Stimulated activated CD4-positive, alpha-beta T cell treated with anti-CD3 and anti-CD28 coated beads, Interleukin-12 subunit alpha, Interleukin-12 subunit beta, amount 100 ng/mL, for 4 hours (primary cell): ENCODE measurements at places on chromosomes 7 and 10.

DNA sequence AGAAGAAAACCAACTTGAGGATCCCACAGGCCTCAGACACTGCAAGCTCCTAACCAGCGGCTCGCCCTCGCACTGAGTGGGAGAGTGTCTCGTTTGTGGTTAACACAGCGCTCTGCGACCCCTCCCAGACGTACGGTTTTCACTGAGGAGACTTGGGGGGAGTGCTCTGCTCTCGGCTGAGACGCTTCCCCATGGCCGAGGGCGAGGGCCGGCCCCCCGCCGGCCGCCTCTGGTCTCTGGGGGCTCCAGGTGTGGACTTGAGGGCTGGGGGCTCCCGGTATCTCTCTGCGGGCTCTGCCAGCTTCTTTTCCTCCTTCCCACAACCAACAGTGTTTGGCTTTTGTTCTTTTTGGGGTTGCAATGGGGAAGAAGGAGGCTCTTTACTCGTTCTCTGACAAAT, 118.7 kb downstream of the LARP4B start:
- DNase-seq: no peak

- no peak for DNase-seq
Measured at GRCh38 chr7:80832006-80832405, 86.8 kb downstream of the SEMA3C start.

GRCh38 chr10:72164617-72165016, 51.2 kb upstream of the ANAPC16 start:
- DNase-seq: no peak

- no peak for DNase-seq
Measured at GRCh38 chr10:88178758-88179157, 315.3 kb downstream of the PTEN start.

- DNase-seq: no peak
Measured at GRCh38 chr10:13847201-13847631, 260.5 kb downstream of the PRPF18 start.

- DNase-seq: no peak
Measured at GRCh38 chr10:119597405-119598186, 832 bp upstream of the TIAL1 start.

- no peak for DNase-seq
Measured at GRCh38 chr7:102874166-102874829, 38.5 kb upstream of the LRRC17 start.

GRCh38 chr7:36900988-36901710, 176.9 kb upstream of the AOAH start:
- DNase-seq: no peak

GRCh38 chr10:62692085-62692484, 112.4 kb upstream of the ADO start:
- no peak for DNase-seq

DNA sequence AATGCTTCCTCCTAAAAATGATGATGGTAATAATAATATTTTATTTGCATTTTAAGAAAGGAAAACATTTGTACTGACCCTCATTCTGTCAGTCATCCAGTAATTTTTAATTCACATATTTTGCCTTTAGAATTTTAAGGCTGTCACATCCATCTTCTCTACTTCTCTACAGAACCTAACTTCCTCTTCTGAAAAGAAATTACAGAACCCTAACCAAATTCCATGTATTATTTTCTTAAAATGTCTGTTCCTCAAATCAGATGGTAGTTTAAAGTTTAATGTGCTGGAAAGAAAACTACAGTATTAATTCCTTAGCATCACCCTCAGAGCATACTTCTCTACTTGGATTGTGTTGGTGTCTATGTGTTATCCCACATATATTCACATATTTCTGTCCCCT, 9.0 kb downstream of the PIK3CG start:
- no peak for DNase-seq

DNA sequence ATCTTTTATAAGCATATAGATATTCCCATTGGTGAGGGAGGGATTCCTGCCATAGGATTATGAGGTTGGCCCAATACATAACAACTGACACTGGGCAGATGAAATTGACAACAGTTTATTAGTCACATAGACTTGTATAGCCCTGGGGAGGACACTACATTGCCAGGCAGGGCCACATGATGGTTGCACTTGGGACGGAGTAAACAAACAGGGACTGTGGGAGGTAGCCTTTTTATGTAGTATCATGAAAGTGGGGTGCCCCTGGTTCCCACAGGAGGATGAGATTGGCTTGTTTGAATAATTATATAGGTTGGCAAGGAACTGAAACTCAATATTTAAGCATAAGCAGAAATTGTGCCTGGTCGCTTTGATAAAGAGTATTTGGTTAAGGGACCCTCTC, 23.5 kb downstream of the TRIM24 start:
- DNase-seq: no peak

- no peak for DNase-seq
Measured at GRCh38 chr7:88015309-88015708, 81.3 kb downstream of the ADAM22 start.

DNA sequence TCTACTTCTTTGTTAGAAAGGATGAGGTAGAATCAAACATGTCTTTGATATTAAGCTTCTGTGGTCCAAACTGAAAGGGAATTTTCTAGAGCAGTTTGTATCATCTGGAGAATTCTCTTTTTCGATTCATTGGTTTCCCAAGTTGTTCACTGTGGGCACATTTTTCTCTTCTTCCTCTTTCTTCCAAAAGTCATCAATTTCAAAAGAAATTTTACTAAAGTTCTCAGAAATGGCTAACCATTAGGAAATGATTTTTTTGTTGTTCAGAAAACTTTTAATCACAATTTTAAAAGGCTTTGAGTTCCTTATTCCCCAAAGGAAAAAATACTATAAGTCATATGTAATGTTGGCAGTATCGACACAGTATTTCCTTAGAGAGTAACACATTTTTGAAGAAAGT, 28.3 kb upstream of the CCDC6 start:
- no peak for DNase-seq

DNA sequence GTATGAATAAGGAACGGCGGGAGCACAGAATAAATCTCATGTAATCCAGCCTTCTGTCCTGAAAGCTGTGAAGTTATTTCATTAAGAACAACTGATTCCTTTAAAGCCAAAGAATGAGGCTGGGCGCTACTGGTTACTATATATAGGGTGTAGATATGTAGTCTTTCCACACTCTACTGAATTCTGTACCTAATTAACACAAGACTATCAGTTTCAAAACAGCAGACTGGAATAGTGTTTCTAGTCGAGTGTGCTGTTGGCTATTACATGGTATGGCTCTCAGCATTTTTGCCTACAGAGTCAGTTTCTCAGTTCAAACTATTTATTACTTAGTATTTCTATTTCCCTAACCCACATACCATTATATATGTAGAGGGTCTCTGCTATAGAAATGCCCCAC, 163.3 kb downstream of the THSD7A start:
- no peak for DNase-seq

- no peak for DNase-seq
Measured at GRCh38 chr7:134870781-134871180, 91.3 kb downstream of the CALD1 start.

- DNase-seq: no peak
Measured at GRCh38 chr10:58830697-58831096, 318.0 kb downstream of the BICC1 start.

DNA sequence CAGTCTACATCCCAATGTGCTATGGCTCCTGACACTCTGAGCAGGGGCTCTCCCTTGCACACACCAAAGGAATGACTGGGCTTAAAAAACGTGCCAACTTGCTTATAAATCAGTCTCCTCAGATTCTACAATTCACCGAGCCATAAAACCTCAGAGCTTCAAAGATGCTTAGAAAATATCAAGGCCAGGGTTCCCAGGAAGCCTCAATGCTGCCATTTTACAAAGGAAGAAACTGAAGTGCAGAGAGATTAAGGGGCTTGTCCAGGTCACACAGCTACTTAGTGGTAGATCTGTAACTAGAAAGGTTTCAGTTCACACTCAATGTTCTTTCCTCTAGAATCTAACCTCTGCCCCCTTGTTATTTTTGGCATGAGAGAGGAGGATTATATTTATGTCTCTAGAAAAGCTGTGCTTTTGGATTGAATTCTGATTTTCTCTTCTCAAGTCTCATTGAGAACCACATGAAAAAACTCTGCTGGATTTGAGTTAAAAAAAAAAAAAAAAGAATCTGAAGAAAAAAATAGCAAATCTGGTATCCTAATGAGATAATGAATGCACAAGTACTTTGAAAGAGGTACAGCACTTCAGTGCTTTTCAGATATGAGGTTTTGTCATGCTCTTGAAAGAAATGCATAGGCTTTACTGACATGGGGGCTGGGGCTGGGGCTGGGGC, 22.3 kb upstream of the TSPAN33 start:
- no peak for DNase-seq

- no peak for DNase-seq
Measured at GRCh38 chr10:114359041-114359952, 45.0 kb downstream of the AFAP1L2 start.

DNA sequence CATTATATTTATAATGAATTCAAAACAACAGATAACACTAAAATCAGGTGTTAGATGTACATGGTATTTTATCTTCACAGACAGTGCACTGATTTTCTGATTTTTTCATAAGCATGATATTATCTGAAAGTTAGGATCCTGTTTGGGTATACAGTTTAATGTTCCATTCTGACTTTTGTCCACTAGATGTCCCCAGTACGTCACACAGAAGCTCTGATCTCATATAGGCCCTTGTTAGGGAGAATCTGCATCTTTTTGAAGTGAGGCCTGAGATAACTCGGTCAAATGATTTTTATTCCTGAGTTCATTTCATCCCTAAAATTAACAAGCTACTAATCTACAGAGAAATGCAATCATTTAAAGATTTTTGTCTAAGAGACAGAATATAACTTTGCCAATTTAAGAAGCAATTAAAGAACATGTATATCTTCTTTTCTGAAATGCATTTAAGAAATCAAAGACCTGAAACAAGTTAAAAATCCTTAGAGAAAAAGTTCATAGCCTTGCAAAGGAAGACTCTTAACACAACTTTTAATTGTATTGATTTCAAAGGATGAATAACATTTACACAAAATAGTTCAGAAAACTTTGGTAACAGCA, 72.0 kb upstream of the TES start:
- no peak for DNase-seq

DNA sequence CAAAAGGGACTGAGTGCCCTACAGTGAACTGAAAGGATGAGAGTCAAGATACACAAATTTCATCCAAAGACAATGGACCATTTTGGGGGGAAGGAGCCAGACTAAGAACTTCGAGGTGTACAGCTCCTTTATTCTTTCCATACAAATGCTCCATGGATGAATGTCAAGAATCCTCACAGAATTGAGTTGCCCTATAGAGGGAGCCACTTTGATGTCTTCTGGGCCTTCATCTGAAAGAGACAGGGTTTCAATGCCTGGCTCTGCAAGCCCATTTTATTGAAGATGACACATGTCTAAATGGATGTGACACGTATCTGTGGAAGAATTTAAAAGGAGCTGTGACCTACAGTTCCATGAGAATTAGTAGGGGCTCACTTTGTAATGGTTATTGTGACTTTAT, 32.0 kb upstream of the NRG3 start:
- no peak for DNase-seq

GRCh38 chr10:14010101-14010558, 320.6 kb downstream of the FRMD4A start:
- no peak for DNase-seq

GRCh38 chr10:15346440-15347141, 24.5 kb downstream of the FAM171A1 start:
- DNase-seq: no peak

DNA sequence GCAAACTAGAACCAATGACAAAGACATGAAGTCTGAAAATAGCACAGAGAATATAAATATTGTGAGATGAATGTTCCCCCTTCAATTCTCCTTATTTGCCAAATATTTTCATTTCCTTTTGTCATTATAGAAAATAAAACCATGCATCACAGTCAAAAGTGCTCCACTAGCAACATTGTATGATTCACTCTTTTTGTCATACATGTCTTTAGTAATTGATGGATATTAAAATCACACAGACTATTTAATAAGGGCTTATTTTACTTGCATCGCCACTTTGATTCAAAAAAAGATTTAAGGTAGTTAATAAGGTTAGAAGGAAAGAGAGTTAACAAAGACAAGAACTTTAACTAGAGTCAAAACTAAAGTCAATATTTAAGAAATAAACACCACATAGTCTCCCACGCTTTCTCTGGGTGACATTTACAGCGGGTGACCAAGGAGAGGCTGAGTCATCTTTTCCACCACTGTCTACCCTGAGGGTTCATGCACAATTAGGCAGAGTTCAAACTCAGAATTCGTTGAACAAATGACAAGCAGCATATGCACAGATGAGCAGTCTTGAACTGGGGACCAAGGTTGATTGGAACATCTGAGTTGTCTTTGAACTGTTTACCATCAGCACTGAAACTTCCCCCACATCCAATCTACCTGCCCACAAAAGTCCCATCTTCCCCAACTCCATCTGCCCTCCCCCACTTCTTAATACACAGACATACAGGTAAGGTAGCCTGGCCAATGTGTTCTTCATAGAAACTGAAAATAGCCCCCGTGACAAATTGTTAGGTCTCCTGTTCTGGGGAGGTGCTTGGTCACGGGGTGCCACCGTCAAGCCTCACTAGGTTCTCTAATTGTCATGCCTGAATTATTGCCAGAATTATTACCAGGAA, 42.5 kb downstream of the C7orf25 start:
- DNase-seq: peak; percentile 12

- DNase-seq: peak; percentile 74
Measured at GRCh38 chr10:26438534-26439341, 597 bp downstream of the APBB1IP start.

GRCh38 chr10:21661087-21661486, 127.1 kb downstream of the MLLT10 start:
- no peak for DNase-seq

GRCh38 chr7:27640884-27641574, 21.7 kb downstream of the HIBADH start:
- DNase-seq: no peak

GRCh38 chr10:118423800-118424442, 81.8 kb upstream of the FAM204A start:
- peak; percentile 48 for DNase-seq

DNA sequence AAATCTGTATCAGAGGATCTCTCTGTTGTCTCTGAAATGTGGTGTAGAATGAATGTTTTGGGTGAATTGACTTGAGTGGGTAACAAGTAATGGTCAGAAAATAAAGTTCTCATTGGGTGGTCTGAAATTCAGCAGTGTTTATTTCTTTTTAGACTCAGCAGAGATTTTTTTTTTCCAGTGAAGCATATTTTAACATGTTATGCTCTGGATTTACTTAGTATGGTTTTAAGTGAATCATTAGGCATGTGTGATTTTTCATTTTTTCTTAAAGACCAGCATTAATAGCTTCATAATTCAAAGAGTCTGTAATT, 63.5 kb downstream of the REEP3 start:
- no peak for DNase-seq

GRCh38 chr10:88960802-88961201, 8.2 kb upstream of the ACTA2 start:
- DNase-seq: no peak

DNA sequence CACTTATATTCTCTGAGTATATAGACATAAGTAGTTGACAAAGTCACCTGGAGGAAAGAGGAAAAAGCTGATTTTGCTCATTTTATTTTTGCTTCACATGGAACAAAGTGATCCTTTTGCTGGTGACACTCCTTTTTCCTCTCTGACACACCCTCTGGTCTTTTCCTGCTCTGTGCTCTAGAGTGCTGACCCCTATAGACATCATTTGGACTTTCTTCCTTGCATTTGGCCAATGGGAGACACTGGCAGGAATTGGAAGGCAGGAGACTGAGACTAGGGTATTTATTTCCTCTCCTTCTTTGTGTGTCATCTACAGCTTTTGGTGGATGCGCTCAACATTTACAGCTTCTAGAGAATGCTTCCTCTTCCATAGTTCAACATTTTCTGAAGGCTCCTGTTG, 1078.1 kb downstream of the SORCS1 start:
- no peak for DNase-seq
